ENCODE measurements at places on chromosomes 13 and 19. TPM values are rescaled to one million over a fixed set of nuclear protein-coding genes. Genes with fewer than 3 reads are reported as not detected.

- no peak for DNase-seq
Observed at GRCh38 chr19:543910-544608, at the start of gene GZMM. Gene GZMM (plus strand): TSS chr19:544053. CDS start chr19:544072, 19 bp downstream.

- DNase-seq: no peak
Observed at GRCh38 chr13:40586886-40587565, 79.4 kb downstream of the FOXO1 start.

GRCh38 chr13:54232700-54233099 is 1204.1 kb downstream of the OLFM4 start:
- no peak for DNase-seq

DNA sequence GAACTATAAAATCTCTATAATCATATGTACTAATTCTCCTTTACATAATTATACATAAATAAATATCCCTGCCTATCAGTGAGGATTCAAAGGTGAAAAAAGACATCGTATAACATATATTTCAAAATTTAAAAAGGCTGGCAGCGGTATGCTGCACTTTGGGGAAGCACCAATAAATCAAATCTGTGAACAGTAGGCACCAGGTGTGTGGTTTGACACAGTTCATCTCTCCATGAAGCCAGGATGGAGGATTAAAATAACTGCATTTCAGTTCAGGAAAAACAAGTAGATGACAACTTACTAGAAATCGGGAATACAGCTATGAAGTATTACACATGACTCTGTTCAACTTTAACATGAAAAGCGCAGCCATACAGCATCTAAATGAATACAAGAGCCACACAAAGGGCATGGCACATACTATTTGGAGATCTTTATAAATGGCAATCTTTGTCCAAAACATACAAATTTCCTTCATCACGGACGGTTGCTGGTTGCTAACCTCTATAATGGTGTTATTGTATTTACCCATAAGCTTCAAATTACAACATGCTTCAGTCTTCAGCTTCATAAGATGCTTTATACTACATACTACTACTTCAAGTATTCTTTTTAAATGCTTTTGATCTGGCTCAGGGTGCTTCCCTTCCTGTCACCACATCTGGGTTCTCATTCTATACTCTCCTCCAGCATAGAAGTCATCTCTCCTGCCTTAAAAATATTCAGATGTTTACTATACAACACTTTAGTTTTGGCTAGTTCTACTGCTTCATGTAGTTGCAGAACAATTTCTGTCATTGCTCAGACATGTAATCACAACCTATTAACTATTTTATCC is 128.7 kb downstream of the KLF12 start:
- no peak for DNase-seq

- no peak for DNase-seq
Observed at GRCh38 chr13:29737061-29737460, 113.4 kb downstream of the UBL3 start.

GRCh38 chr13:111117961-111118360 is 2.9 kb downstream of the ARHGEF7 start:
- no peak for DNase-seq

GRCh38 chr13:114053026-114053425 is 79.2 kb upstream of the C13orf46 start:
- peak; percentile 80 for DNase-seq

DNA sequence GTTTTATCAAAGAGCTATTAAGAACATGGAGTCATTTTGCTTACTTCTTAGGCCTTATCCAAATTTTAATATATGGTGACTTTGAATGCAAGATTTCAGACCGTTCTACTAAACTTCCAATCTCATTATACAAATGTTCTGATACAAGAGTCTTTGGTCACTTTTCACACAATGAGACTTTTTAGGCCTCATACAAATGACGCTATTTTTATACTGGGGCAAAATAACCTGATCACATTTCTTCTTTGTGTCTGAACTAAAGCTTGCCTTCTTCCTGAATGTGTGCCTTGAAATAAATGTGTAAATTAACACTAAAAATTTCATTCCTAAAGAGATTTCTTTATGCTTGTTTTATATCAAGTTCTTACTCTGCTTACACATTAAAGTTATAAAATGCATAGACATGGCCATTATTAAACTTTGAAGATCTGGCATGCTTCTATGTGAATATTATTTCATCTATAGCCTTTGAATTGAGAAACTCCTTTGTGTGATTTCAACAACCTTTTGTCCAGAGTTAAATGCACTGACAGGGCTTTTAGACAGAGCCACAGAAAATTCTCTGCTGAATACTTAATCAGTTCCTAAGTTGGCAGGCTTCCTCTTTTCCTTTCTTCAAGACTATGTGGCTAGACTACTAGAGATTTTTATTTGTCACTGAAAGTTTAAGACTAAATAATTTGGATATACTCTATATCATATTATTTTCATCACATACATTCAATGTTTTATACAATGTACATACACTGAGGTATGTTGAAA is 86.1 kb downstream of the EDNRB start:
- no peak for DNase-seq

DNA sequence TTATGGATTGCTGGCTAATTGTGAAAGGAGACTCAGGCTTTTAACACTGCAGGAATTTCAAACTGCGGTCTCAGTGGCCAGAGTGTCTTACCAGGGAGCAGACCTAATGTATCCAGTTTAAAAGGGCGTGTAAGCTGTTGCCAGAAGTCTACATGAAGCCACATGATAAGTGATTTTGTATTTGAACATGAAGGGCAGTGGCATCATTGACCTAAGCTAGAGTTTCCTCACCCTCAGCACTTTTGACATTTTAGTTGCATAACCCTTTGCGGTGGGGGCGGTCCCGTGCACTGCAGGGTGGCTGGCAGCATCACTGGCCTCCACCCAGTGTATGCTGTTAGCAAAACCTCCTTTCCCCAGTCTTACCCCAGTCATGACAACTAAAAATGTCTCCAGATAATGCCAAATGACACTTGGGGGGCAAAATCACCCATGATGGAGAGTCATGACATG is 23.7 kb upstream of the GPR18 start:
- no peak for DNase-seq

- DNase-seq: peak; percentile 4
Observed at GRCh38 chr13:29260684-29261083, 334.8 kb downstream of the SLC7A1 start.

ZNF470 gene
- 0.20 TPM for total RNA-seq

MISP gene
- total RNA-seq: 0.13 TPM

BCAM gene
- total RNA-seq: 2.0 TPM
